Hematopoietic multipotent progenitor cell (in vitro differentiated cells): ENCODE measurements at places on chromosomes 11 and 22. TPM values are rescaled to one million over a fixed set of nuclear protein-coding genes. Genes with fewer than 3 reads are reported as not detected.

The SLC1A2 gene
- total RNA-seq: under 0.01 TPM

- DNase-seq: no peak
These were observed 37.1 kb upstream of the SUSD2 start for GRCh38 chr22:24144056-24144777.

DNA sequence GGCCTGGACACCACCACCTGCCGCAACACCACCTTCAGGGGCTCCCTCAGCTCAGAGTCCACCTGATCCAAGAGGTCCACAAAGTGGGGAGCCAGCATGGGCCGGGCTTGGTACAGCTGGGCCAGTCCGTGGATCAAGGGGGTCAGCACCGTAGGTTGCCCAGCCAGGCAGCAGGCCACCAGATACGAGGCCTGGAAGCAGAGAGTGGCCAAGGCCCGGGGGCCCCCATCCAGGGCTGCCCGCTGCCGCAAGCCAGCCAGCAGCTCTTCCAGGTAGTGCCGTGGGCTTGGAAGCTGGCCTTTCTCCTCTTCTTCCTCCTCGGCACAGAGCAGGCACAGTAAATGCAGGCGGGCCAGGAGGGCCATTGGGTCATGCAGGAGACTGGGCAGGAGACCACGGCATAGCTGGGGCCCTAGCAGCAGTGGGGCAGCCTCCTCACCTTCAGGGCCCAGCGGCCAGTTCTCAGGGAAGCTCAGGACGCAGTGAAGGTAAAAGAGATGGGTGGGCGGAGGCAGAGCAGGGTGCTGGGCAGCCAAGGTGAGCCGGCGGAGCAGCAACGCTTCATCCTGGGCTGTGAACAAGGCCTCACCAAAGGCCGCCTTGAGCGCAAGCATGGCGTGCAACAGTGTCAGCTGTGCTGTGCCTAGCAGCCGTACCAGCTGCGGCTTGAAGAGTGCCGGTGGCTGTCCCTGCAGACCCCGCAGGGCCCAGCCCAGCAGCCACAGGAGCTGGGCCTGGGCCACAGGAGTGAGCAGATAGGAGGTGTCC lies 1.7 kb downstream of the AP5B1 start:
- DNase-seq: no peak

DNA sequence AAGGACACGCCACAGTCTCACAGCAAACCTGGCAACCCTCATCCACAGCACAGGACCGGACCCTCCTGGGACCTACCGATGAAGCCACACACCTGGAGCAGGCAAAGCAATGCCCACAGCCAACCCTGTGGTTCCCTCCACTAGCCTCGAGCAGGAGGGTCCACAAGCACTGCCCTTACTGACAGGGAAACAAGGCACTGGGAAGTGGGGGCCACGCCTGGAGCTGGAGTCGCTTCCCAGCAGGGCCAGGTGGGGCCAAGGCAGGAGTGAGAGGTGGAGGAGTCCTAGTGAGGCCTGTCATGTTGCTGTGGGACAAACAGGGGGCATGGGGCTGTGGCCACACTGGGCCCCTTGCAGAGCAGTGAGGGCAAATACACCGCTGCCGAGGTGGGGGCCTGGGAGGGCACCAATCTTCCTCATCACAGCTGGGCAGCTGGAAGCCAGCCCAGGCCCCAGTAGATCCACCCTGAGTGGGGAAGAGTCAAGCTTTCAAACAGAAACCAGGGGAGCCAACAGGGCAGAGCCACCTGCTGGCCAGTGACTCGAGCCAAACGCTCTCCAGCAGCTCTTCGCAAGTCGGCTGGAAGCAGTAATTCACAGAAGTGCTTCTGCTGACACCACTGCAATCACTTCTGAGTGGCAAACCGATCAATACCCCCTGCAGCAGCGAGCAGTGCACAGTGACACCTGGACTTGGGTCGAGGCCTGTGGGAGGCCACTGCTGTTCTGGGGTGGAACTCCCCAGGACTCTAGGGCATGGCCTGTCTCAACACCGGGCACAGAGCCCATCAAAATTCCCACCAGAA lies 13.7 kb downstream of the SULT4A1 start:
- DNase-seq: peak; percentile 38

- DNase-seq: no peak
These were observed 321.1 kb downstream of the NELL1 start for GRCh38 chr11:20990447-20990846.

DNA sequence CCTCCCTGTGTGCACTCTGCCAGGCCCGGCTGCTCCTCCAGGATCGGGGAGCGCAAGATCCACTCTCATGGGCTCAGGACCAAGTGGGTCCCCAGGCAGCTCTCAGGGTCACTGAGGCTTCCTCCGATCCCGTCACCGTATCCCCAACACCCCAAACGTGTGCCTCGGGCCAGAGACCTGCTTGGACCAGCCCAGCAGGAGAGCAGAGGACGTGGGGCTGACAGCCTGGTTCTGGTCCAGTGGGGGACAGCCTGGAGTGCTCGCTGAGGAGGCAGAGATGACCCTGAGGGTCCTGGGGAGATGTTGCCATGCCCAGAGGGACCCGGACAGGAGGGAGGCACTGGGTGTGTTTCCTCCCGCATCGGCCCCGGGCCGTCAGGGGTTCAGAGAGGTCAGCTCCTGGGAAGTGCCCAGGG lies 1402.6 kb downstream of the BRD1 start:
- no peak for DNase-seq

GRCh38 chr11:68312117-68312779 lies at the start of gene LRP5:
TSS of gene LRP5 (plus strand) at chr11:68312591. CDS start at chr11:68312715, 124 bp downstream.
- peak; percentile 46 for DNase-seq

GRCh38 chr22:27992294-27993165 lies 73.5 kb upstream of the PITPNB start:
- no peak for DNase-seq
